ENCODE measurements at places on chromosomes 3 and 15. TPM values are rescaled to one million over a fixed set of nuclear protein-coding genes. Genes with fewer than 3 reads are reported as not detected.

Gene POU1F1
- total RNA-seq = not detected

Gene PRTG
- total RNA-seq = 1.5 TPM

Gene RHCG
- 0.20 TPM for total RNA-seq

Gene PAK6
- total RNA-seq = 5.0 TPM

DNA sequence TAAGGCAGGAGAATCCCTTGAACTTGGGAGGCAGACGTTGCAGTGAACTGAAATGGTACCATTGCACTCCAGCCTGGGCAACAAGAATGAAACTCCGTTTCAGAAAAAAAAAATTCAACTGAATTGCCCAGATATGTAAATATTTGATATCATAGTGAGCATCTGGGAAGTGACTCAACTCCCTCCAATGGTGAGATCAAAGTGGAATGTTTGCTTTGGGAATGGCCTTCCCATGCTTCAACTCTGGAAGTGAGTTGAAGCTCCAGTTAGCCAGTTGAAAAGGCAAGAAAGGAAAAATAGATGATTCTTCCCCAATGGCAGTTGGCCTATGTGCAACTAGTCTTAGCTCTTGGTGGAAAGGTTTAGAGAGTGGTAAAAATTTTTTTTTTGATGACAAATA is 131.6 kb upstream of the CMC1 start:
- no peak for DNase-seq

- no peak for DNase-seq
Measured at GRCh38 chr15:27847775-27848710, 251.1 kb downstream of the OCA2 start.

DNA sequence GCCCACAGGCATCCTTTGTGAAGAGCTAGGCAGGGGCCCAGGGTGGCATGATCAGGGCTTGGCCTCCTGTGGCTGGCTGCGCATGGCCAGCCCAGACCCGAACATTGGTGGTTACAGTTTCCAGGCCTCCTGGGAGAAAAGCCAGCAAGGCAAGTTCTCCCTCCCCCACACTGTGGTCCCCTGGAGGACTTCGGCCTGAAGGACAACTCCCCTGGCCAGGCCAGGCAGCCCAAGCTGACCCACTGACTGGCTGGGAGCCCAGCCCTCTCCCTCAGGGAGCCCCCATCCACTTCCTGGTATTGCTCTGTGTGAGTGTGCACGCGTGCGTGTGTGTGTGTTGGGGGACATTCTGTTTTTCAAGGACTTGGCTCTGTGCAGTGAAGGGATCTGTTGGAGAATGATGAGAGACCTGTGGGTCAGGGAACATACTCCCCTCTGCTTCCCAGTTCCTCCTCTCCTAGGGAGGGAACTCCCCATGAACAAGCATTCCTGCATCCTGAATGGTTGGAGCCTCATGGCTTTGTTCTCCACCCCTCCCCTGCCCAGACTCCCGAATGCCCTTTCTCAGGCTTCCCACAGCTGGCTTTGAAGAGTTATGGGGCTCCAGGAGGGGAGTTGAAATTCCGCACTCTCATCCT is 29.5 kb downstream of the CORO2B start:
- peak; percentile 94 for DNase-seq

- DNase-seq = no peak
Measured at GRCh38 chr15:61871926-61872522, 188.2 kb downstream of the VPS13C start.
